Aorta (tissue), 5 donors: ENCODE measurements at places on chromosomes 2 and 18. TPM values are rescaled to one million over a fixed set of nuclear protein-coding genes. Genes with fewer than 3 reads are reported as not detected.

GRCh38 chr2:68918497-68918896 lies 34.2 kb downstream of the GKN2 start:
- DNase-seq, result no peak

DNA sequence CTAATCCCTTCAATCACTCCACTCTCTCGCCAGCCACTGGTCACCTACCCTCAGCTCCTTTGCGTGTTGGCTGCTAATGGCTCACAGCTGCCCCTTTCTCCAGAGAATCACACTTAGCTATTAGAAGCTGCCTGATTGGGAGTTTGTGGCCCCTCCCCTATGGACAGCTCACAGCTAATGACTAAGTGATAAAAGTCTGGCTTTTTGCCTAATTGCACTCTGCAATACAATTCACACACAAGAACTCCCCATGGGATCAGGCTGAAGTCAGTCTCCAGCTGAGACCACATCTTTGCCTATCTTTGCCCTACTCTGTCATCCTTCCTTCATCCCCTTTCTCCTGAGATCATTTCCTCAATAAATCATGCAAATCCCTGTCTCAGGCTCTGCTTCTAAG lies 701.9 kb upstream of the RAB6C start:
- no peak for DNase-seq

GRCh38 chr2:15736396-15737180 lies 144.9 kb downstream of the DDX1 start:
- DNase-seq, result no peak

DNA sequence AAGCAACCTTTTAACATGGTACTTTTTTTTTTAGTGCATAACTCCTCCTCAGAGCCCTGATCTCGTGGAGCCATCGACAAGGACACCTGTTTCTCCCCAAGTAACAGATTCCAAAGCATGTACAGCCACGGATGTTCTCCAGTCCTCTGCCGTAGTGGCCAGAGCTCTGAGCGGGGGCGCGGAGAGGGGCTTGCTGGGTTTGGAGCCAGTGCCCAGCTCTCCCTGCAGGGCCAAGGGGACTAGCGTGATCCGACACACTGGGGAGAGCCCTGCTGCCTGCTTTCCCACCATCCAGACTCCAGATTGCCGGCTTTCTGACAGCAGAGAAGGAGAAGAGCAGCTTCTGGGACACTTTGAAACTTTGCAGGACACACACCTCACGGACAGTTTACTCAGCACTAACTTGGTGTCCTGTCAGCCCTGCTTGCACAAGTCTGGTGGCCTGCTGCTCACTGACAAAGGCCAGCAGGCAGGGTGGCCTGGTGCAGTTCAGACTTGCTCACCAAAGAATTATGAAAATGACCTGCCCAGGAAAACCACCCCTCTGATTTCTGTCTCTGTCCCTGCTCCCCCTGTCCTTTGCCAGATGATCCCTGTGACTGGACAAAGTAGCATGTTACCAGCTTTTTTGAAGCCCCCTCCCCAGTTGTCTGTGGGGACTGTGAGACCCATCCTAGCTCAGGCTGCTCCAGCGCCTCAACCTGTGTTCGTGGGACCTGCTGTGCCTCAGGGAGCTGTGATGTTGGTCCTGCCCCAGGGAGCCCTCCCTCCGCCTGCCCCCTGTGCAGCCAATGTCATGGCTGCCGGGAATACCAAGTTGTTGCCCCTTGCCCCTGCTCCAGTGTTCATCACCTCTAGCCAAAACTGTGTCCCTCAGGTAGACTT lies 4.5 kb downstream of the KLF11 start:
- peak; percentile 44 for DNase-seq

GRCh38 chr2:85235281-85235680 lies 92.5 kb downstream of the TGOLN2 start:
- DNase-seq, result no peak

DNA sequence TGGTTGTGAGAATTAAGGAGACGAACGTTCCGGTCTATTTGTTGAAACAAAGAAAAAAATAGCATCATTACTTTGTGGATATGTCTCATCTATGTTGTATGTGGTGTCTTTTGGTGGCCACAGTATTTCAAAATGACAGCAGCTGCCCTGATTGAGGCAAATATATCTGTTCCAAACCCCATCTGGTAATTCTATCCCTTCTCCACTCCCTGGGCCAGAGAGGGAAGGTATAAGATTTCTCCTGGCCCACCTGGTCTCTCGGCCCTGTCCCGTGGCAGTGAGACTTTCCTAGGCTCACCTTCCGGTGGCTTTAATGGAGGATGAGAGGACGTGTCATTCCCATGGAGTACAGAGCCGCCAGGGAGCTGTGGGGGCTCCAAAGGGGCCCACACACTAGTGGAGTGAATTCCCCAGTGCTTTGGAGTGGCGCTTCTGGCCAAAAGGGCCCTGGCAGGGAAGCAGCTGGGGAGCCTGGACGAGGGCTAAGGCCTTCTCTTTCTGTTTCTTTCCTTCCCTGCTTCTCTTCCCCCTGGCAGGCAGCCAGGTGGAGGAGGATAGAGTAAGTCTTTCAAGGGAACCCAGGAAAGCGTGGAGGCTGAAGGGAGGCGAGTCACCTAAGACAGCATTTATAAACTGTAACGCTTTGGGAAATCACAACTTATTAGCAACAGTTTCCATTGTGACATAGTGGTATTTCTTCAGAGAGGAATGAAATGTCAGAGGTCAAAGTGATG lies 5.6 kb downstream of the FOSL2 start:
- DNase-seq, result peak; percentile 84

- DNase-seq, result no peak
These were observed 13.1 kb downstream of the QPCT start for GRCh38 chr2:37357530-37357929.

DNA sequence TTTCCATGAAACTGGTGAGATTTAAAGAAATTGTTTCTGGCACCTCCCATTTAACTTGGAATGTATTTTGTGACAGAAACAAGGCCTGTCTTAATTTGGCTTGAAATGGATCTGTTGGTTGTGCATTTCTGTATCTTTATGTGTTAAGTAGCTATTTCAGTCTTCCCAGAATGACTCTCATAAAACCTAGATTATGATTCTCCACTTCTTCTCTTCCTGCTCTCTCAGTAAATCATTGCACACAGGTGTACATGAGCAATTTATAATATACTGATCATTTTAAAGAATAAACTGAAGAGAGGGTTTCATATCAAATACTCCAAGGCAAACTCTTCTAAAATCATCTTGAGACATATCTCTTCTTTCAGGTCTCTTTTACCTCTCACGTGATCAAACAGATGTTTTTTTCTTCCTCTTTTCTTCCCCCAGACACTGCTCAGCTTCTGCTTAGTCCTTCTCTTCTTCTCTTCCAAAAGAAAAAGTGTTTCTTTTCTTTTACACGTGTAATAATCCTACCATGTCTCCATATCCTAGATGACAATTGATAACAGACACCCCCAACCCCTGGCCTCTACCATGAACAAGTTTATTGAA lies 112.0 kb downstream of the PPP1R1C start:
- DNase-seq, result no peak

DNA sequence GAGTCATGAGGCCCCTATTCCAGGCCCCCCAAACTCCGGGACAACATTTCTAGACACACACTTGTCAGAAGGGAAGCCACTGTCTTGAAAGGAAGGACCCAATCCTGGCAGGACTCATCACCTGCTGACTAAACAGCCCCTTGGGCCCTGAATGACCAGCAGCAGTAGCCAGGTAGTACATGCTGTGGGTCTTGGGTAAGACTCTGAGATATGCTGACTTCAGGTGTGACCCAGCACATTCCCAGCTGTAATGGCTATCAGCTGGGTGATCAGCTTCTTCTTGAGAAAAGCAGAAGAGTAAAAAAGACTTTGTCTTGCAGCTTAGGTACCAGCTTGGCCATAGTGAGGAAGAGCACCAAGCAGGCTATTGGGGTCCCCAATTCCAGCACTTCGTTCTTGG lies 35.6 kb downstream of the CLHC1 start:
- DNase-seq, result no peak

- no peak for DNase-seq
These were observed 125.3 kb downstream of the ANTXR1 start for GRCh38 chr2:69138247-69138772.

DNA sequence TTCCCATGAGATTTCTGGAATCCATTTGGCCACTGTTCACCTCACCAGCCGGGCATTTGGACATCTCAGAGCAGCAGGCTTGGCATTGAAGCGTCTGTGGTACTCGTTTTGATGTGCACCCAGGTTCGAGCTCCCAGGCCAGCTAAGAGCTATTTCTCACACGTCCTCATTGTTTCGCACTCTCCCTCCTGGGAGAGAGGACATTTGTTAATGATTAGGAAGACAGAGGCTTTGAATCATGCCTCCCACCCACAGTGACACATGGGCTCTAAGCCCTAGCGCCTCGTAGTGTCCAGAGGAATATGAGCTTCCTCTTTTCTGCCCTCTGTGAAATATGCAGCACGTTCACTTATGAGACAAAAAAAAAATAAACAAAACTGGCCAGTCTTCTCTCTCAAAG lies 361.8 kb downstream of the RND3 start:
- DNase-seq, result no peak

GRCh38 chr2:169676357-169676756 lies 17.8 kb downstream of the CFAP210 start:
- no peak for DNase-seq

GRCh38 chr2:190746971-190747761 lies 98.3 kb downstream of the NAB1 start:
- DNase-seq, result no peak

- no peak for DNase-seq
These were observed 30.1 kb downstream of the SLC8A1 start for GRCh38 chr2:40421631-40422297.

DNA sequence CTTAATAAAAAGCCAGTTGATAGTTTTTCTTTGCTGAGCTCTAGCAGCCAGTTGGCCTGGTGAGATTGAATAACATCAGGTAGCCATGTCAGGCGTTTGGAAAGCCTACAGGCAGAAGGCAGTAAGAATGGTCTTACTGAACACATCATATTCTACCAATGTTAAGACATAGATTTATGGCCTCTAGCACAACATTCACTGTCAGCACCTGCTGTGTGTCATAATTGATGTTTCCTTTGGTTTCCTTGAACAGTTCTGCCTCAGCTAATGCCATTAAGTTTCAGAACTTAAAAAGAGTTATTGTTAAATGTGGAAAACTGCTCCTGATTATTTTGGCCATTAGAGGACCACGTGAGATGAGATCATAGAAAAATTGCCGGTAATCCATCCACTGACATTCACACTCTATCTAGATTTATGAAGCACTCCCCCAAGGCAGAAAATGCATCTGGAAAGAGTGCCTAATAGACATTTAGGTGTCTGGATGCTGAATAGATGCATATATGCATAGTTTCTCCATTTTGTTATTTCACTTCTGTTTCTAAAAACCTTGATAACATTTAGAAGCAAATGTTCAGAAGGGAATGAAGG lies 434.7 kb downstream of the PTPRM start:
- no peak for DNase-seq

DNA sequence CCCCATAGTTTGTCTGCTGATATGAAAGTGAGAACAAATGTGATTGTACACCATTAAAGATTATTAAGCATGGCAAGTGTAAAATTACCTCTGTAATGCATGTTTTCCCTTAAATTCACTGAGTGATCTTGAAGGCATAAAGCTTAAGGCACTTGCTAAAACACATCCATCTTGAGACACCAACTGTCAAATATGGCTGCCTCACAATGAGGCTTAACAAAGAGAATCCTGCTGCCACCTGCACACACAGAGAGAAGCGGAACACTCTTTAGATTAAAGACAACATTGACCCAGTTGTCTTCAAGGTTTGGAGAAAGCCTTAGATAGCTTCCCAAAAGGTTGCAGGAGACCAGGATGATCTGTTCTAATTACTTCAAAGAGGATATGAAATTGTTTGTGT lies 803.6 kb upstream of the GYPC start:
- no peak for DNase-seq

GRCh38 chr18:14098428-14098827 lies 33.8 kb downstream of the ZNF519 start:
- DNase-seq, result no peak

DNA sequence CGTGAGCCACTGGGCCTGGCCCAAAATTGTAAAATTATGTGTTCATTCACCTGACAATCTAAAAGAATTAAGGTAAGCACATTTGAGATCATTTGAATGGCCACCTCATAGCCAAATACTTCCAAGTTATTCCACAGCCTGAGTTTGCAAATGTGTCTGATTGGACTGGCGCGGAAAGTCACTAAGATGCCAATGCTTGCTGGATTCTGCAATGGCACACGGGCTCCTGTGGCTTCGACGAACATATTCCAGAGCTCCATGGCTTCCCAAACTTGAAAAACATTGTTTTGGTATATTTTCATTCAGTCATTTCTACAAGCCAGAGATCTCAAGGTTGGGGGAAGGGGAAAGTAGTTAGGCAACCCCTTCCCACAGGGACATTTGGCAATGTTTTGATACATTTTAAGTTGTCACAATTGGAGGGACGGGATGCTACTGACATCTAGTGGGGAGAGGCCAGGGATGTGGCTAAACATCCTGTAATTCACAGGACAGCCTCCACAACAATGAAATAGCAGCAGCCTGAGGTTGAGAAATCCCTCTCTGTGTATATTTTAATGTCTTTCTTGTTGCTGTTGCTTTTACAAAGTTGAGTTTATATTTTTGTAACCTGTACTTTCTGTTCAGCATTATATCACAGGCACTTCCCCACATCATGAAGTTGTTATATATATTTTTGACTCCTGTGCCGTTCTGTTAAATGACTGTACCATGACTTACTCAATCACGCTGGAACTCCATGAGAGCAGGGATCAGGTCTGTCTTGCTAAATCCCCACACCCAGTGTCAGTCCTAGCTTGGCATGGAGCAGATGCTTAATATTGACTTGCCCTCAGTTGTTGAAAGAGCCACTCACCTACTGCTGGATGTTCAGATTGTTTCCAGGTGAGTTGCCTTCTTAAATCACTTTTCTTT lies 56.9 kb downstream of the COL4A4 start:
- no peak for DNase-seq

DNA sequence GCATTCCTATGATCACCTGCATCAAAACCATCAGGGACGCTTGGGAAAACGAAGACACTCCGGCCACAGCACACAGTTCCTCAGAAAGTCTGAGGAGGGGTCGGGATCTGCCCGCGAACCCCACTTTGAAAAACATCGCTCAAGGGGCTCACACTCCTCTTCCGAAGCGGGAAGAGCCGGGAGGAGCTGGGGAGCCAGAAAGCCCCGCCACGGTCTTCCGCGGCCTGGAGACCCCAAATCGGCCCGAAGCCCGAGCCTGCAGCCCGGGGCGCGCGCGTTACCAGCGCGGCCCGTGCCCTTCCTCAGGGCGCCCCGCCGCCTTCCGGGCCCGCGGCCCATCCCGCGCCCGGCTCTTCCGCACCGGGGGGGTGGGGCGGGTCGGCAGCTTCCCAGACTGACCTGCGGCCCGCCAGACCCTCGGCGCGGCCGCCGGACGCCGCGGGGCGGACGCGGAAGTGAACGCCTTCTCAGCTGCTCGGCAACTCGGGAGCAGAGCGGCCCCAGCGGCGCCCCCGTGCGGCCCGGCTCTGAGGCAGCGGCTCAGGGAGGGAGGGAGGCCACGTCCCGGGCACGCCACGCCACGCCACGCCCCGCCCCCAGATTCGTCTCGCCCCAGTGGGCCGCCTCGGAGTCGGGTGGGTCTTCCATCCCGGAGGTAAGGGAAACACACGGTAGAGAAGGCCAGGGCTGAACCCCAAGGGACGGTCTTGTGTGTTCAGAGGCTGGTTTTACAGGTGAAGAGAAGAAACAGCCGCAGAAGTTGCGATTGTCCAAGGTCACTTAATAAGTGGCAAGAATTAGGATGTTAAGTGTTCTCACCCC lies at the start of gene KCTD18:
KCTD18 (minus strand) TSS at position 457 of the 822 bp plus-strand sequence. CDS start 3,052 bp downstream, outside the sequence.
- peak; percentile 96 for DNase-seq

- DNase-seq, result no peak
These were observed 75.6 kb upstream of the CHMP1B start for GRCh38 chr18:11775436-11776174.

- DNase-seq, result no peak
These were observed 268.8 kb downstream of the CYP26B1 start for GRCh38 chr2:71878626-71879508.

VIL1 gene
- total RNA-seq, result 0.65 TPM

CIB4 gene
- total RNA-seq, result not detected
